Bladder microvascular endothelial cell (primary cell): ENCODE measurements at places on chromosomes 12 and 14. TPM values are rescaled to one million over a fixed set of nuclear protein-coding genes. Genes with fewer than 3 reads are reported as not detected.

The YAF2 gene
- total RNA-seq, result 11.7 and 21.5 TPM in 2 replicates

The CCDC177 gene
- total RNA-seq, result not detected in 2 replicates

The CFAP54 gene
- 6.6 and 31.5 TPM in 2 replicates for total RNA-seq

The STAT2 gene
- total RNA-seq, result 52.9 and 88.8 TPM in 2 replicates

The OVCH1 gene
- not detected in 2 replicates for total RNA-seq

The EFS gene
- 0.13 TPM in 1 of 2 replicates, not detected in the other for total RNA-seq

The OR10P1 gene
- not detected in 2 replicates for total RNA-seq

The TAS2R46 gene
- total RNA-seq, result 1.5 and 6.5 TPM in 2 replicates

The DNAH10 gene
- 0.06 and 0.16 TPM in 2 replicates for total RNA-seq

The POMT2 gene
- 6.5 and 10.6 TPM in 2 replicates for total RNA-seq

The COX8C gene
- total RNA-seq, result not detected in 2 replicates

The NUMB gene
- total RNA-seq, result 23.6 and 63.6 TPM in 2 replicates

The SDR9C7 gene
- not detected in 2 replicates for total RNA-seq

The GLIPR1 gene
- total RNA-seq, result 1.1 and 4.3 TPM in 2 replicates

The ARF3 gene
- total RNA-seq, result 26.6 and 52.1 TPM in 2 replicates
